ENCODE measurements at places on chromosomes 4 and X.

DNA sequence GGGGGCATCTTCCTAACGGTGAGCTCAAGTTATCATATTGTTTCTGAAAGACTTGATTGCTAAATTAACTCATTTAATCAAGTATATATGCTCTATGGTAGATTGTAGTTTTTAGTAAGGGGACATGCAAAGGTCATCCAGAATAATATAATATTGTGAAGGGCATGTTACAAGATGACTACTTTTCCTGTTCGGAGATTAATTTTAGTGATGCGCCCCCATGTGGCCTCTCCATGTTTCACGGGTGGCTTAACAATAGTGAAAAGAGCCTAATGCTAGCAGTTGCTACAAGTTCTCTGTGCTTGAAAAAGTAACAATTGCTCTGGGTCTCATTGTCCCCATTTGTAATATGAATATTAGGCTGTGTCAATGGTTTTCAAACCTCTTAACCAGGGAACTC lies 12.2 kb downstream of the SMPX start:
- peak; percentile 7 for DNase-seq

DNA sequence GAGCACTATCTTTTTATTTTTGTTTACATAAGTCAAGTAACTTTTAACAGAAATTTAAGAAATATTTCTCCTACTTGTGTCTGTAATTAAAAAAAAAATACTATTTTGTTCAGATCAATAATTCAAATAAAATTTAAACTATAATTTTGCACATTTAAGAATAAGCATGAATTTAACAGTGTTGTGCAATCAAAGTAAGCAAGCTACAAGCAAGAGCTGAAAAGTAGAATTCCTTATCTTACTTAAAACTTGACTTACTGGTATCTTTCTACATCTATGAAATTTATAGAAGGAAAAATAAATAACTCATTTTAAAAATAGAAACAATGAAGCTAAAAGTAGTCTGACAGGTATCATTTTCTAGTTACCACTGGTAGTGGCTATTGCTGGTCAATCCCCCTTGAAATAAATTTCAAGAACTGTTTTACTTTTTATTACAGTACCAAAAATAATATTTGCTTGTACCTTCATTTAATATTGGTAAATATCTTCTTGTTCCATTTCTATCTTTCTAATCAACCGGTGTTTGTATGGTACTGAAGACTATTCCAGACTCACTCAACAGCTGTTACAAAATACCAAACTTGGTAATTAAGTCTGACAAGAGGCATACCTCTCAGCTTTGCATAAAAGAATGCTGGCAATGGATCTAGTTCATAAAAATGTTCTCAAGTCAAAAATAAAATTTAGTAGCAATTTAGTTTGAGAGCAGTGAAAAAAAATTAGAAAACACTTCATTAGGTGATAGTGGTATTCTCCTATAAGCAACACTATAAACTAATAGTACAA lies 62.2 kb downstream of the NOCT start:
- DNase-seq, result no peak

DNA sequence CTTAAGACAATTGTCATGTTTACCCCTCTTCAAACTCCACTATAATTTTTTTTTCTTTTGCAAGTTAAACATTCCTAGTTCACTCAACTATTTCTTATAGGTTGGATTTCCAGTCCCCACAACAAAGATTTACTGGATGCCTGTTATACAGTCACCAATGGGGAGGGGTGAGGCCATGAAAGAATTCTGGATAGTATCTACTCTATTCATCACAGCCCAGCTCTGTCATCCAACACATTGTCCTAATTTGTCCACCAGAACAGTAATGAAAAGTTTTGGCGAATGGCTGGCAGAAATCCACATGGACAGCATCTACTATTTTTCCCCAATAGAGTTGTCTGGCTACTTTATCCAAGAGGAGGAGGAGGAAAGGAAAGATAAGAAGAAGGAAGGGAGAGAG lies 192.7 kb upstream of the S100G start:
- DNase-seq, result no peak

DNA sequence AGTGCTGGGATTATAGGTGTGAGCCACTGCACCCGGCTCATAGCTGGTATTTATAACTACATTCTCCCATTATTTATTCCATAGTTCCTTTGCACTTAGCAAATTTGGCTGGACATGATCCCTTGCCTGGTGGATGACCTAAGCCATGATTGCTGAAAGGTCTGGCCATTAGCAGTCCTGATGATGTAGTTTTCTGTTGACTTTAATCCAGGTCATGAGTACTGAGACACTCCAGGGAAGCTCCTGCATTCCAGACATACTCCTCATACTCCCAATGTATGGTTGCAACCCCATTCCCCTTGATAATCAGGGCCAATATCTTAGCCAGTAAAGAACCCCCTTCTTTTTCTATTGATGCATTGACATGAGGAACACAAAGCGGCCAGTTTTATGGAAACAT lies 24.4 kb upstream of the MGST2 start:
- DNase-seq, result no peak

DNA sequence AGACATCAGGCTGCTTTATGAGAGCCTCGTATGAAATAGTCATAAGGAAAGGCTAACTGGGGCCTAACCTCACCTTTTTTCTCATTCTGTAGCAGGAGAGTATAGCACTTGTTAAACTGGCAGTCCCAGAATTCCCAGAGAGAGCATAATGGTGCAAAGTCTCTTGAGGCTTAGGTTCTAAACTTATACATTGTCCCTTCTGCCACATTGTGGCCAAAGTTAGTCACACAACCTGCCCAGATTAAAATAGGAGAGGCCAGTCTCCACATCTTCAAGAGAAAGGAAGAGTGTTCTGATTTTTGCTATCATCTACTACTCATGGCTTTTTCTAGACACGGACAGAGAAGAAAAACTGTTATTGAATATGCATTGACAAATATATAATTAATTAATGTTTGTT lies 1588.9 kb upstream of the PCDH7 start:
- no peak for DNase-seq

GRCh38 chr4:8155660-8156421 lies 2.8 kb downstream of the ABLIM2 start:
- no peak for DNase-seq

- DNase-seq, result no peak
These were observed 924 bp upstream of the IRAK1 start for GRCh38 chrX:154020536-154021115.

DNA sequence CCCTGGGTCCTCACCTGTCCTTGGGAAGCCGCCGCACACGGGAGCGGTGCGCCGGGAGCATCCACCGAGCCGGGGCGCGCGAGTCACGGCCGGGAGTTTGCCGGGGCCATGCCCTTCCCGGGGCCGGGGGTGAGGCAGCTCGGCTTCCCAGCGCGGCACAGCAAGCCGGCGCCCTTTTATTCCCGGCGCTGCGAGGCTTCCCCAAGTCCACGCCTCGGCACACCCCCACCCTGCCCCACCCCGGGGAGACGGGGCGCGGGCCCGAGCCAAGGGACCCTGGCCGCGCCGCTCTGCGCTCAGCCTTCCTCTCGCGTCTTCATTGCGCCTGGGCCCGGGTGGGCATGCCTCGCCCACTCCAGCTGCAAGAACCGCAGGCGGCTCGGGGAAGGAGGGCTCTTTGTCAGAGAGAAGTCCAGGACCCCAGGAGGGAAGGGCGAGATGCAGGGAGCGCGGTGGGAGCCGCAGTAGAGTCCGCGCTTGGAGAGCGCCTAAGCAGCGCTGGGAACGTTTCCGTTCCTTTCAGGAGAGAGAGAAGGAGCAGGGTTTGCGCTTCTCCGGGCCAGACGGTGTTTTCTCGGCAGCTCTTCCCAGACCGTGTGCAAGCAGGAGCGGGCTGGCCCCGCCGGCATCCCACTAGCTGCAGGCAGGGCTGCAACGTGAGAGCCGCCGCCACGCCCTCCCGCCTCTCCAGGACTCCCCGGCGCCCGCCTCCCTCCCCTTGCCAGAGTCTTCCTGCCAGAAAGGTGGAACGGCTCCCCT lies at the start of gene MXRA5:
Gene MXRA5 (minus strand): TSS at position 152 of the 759 bp plus-strand sequence. CDS start 2,819 bp downstream, outside the sequence.
- DNase-seq, result no peak

GRCh38 chr4:58587856-58588255 lies 1477.7 kb upstream of the IGFBP7 start:
- DNase-seq, result no peak

- DNase-seq, result no peak
These were observed 470.0 kb upstream of the INTU start for GRCh38 chr4:127162741-127163140.

- DNase-seq, result no peak
These were observed 204.1 kb downstream of the LDB2 start for GRCh38 chr4:16694173-16694883.

- DNase-seq, result peak; percentile 11
These were observed 85.4 kb upstream of the GBA3 start for GRCh38 chr4:22607382-22607781.

Measured in effector CD8-positive, alpha-beta T cell (primary cell).